ENCODE measurements at places on chromosomes 6 and 20. TPM values are rescaled to one million over a fixed set of nuclear protein-coding genes. Genes with fewer than 3 reads are reported as not detected.

VSX1 gene
- total RNA-seq, result not detected

NMBR gene
- not detected for total RNA-seq

DLK2 gene
- total RNA-seq, result 0.75 TPM

DNA sequence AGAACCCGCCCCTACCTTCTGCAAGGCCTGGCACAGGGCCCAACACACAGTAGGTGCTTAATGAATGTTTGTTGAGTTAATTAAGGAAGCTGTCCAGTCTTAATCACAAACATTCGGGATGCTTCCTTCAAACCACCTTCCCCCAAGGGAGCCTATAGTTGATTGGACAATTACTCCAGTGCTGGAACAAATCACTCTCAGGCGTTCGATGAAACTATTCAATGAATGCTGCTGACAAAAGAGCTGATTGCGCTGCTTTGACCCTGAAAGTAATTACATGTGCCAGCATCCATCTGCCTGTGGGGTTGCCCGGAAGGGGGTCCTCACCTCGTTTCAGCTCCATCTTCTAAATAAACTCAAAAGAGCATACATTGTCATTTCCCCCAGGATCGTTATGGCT lies 112.0 kb upstream of the SRSF6 start:
- H3K27me3 ChIP-seq, result no peaks in the 10 kb centered on the region
- DNase-seq, result no peak
- H3K4me3 ChIP-seq, result no peak overlapping the region

GRCh38 chr6:139602577-139602976 lies 228.1 kb upstream of the CITED2 start:
- no peak for DNase-seq
- H3K36me3 ChIP-seq, result no peaks in the 10 kb centered on the region
- no peak overlapping the region for H3K27ac ChIP-seq
- no peak overlapping the region for H3K4me3 ChIP-seq
- no peaks in the 10 kb centered on the region for H3K27me3 ChIP-seq

DNA sequence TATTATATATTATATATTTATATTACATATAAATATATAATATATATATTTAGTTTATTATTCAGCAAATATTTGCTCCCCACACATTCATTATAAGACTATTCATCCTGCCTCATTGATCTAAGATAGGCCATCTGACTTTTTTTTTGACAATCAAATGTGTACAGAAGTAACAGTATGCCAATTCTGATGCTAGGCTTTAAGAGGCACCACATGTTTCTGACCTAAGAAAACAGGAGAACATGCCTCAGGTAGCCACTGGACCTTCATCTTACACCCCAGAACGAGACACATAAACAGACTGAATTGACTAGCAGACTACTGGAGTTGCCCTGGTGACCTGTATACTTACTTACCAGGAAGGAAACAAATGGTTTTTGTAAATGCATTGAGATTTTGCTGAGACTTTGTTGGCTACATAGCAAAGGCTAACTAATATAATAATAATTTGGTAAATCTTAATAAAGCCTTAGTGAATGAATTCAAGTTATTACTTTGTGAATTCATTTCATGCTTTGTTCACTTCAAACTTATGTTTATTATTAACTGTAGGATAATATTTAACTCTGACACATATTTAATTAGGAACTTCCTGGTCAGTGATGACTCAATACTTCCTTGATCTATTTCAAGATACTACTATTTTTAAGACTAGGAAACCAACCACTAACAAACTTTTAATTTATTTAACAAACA lies 13.4 kb upstream of the MYO6 start:
- no peak overlapping the region for H3K4me3 ChIP-seq
- no peaks in the 10 kb centered on the region for H3K27me3 ChIP-seq
- no peak overlapping the region for H3K27ac ChIP-seq
- no peaks in the 10 kb centered on the region for H3K36me3 ChIP-seq
- H3K4me1 ChIP-seq, result peaks cover 6% of the 10 kb centered on the region

- H3K27ac ChIP-seq, result no peak overlapping the region
- H3K27me3 ChIP-seq, result no peaks in the 10 kb centered on the region
- H3K36me3 ChIP-seq, result no peaks in the 10 kb centered on the region
Measured at GRCh38 chr6:105591053-105591452, 188.2 kb upstream of the PREP start.

DNA sequence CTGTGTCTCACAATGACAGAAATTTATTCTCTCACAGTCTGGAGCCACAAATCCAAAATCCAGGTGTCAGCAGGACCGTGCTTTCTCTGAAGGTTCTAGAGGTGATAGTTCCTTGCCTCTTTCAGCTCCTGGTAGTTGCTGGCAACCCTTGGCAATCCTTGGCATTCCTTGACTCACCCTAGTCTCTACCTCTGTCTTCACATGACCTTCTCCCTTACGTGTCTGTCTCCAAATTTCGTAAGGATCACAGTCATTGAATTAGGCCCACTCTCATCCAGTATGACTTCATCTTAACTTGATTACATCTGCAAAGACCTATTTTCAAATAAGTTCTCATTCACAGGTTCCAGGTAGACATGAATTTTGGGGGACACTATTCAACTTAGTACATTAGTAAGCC lies 143.1 kb downstream of the CEP57L1 start:
- no peaks in the 10 kb centered on the region for H3K4me1 ChIP-seq
- DNase-seq, result no peak
- H3K27ac ChIP-seq, result no peak overlapping the region
- H3K36me3 ChIP-seq, result no peaks in the 10 kb centered on the region
- no peaks in the 10 kb centered on the region for H3K27me3 ChIP-seq

Measured in Caco-2 (cell line).